ENCODE measurements at places on chromosomes 4 and X.
A peak's percentile ranks its signal among the peaks of the same experiment; 100 is the strongest.

GRCh38 chr4:149112109-149112508 is 669.9 kb upstream of the NR3C2 start:
- DNase-seq, result no peak

DNA sequence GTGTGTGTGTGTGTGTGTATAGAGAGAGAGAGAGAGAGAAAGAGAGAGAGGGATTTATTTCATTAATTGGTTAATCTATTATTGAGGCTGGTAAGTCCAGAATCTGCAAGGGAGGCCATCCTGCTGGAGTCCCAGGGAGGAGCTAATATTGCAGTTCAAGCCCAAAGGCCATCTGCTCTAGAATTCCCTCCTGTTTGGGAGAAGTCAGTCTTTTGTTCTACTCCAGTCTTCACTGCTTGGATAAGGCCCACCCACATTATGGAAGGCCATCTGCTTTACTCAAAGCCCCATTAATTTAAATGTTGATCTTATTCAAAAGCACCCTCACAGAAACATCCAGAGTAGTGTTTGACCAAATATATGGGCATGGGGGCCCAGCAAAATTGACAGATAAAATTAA is 317.5 kb upstream of the RASGEF1B start:
- DNase-seq, result no peak

DNA sequence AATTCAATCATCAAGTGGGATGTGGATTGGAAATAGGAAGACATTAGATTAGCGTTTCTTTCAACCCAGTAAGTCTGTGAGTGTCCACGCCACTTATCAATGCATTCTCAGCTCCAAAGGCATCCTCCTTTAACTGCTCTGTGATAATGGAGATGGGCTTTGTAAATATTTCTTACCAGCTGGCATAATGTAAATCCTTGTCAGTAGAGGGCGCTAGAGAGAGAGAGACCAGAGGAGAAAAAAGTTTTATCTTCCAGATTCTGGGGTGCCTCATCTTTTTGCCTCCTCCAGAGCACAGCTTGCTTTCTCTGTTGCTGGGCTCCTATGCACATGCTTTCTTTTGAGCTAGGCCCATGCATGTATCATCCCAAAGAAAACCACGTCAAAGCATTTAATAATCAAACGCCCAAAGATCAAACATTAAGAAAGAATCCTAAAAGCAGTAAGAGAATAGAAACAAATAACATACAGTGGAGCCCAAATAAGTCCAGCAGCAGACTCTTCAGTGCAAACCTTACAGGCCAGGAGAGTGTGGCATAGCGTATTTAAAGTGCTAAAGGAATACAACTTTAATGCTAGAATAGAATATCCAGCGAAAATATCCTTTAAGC is 9.6 kb upstream of the MTMR1 start:
- DNase-seq, result no peak

DNA sequence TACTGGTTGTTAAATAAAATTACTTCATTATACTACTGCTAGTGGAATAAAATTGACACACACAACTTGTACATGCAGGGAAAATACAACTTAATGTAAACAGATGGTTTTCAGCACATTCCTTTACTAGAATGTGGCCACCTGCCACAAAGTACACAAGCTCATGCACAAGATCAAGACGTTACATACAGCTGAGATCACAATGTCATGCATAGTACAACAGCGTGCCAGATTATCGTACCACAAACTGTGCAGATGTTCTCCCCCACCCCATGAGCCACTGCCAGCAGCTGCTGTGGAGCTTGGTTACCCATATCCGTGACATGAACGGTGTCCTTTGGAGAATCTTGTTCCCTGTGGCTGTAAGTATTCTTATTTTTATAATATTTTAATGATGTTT is 27.7 kb downstream of the FBXO8 start:
- no peak for DNase-seq

GRCh38 chrX:48894891-48895290 is 2.7 kb downstream of the TIMM17B start:
- no peak for DNase-seq

GRCh38 chr4:59938166-59938565 is 1262.0 kb upstream of the ADGRL3 start:
- no peak for DNase-seq

DNA sequence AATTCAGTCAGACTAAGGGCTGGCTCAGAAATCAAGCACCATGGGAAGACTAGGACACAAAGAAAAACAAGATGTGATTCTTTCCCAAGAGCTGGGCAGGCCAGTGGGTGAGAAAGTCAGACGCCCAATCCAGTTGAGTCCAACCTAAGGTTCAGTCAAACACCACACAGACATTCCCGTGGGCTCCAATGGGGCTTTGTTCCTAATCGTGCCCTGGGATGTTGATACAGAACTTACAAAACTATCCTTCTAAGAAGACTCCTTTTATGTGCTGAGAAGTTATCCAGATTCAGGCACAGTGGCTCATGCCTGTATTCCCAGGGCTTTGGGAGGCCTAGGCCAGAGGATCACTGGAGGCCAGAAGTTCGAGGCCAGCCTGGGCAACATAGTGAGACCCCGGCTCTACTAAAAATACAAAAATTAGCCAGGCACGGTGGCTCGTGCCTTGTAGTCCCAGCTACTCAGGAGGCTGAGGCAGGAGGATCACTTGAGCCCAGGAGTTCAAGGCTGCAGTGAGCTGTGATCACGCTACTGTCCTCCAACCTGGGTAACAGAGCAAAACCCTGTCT is 3.7 kb downstream of the BLOC1S4 start:
- no peak for DNase-seq

- DNase-seq, result no peak
These were observed 261.8 kb downstream of the CAMK2D start for GRCh38 chr4:113499696-113500095.

DNA sequence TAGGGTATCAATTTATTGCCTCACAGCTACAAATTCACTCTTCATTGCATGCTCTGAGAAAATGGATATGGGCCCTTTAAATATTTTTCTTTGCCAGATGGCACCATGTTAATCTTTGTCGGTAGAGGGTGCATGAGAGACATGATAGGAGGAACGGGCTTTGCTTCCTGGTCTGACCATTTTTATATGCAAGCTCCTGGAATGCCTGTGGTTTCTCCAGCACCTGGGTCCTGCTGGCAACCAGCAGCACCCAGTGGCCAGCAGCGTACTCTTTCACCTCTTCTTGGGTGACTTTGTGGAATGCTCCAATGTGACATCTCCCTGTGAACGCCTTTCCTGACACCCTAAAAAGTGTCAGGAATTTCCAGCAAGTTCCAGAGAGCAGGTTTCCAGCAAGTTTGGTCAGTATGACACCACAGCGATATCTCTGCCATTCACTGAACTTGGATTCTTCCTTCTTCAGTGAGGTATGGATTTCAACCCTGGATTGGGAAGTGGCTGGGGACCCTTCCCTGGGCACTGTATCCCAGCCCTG is 140.3 kb upstream of the PGRMC2 start:
- DNase-seq, result peak; percentile 50

DNA sequence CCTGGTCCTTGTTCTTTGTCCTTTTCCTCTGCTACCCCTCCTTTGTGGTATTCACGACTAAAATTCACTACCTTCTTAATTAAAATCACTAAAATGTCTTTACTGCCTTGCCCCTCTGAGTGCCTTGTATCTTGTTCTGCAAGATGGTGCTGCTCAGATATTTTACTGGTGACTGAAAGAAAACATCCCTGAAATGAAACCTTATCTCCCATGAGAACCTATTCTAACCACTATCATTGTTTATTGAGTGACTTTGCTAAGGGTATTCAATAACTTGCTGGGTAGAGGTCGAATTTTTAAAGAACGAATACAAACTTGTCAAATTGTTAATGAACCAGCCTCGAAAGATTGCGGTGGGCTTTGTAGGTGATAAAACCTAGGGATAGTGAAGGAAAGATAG is 52.8 kb downstream of the SPRY1 start:
- no peak for DNase-seq

DNA sequence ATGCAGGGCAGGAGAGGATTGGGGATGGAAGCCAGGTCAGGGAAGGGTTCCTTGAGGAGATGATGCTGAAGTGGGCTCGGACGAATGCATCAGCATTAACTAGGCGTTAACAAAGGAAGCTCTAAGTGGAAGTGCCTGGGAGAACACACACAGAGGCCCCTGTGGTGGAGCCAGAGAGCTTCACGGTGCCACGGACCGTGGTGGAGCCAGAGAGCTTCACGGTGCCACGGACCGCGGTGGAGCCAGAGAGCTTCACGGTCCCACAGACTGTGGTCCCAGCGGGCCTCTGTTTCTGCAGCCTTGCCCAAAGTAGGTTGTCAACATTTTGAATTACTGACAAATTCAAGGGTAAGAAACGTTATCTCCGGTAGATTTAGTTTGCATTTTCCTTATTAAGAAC is 48.3 kb downstream of the TRIML2 start:
- no peak for DNase-seq

DNA sequence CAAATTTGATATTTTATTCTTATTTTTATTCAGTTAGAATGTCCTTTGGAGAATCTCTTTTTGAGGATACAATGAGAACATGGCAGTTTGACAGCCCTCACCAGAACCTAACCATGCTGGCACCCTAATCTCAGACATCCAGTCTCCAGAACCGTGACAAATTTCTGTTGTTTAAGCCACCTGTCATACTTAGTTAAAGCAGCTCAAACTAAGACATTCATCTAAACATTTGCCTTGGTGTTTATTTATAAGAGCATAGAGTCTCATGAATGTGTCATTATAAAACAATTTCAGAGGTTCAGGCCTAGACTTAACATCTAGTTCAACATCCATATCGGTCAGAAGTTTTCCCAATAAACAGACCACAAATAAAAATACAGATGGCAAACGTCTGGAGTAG is 125.1 kb upstream of the FUNDC1 start:
- DNase-seq, result no peak

- no peak for DNase-seq
These were observed 60.1 kb downstream of the PRRG1 start for GRCh38 chrX:37409278-37409677.
